ENCODE measurements at places on chromosomes 6 and 20. TPM values are rescaled to one million over a fixed set of nuclear protein-coding genes. Genes with fewer than 3 reads are reported as not detected.
A peak's percentile ranks its signal among the peaks of the same experiment; 100 is the strongest.

SYNCRIP gene
- 118 TPM for total RNA-seq

LRRC1 gene
- 3.7 TPM for total RNA-seq

UNC5CL gene
- total RNA-seq: 1.6 TPM

DNA sequence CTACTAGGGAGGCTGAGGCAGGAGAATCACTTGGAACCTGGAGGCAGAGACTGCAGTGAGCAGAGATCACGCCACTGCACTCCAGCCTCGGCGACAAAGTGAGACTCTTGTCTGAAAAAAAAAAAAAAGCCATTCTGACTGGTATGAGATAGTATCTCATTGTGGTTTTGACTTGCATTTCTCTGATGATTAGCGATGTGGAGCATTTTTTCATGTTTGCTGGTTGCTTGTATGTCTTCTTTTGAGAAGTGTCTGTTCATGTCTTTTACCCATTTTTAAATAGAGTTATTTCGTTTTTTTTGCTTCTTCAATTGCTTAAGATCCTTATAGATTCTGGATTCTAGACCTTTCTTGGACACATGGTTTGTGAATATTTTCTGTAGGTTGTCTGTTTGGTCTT is 103.5 kb upstream of the SIM1 start:
- no peak for DNase-seq

GRCh38 chr20:39661833-39662232 is 699.7 kb downstream of the DHX35 start:
- DNase-seq: no peak

DNA sequence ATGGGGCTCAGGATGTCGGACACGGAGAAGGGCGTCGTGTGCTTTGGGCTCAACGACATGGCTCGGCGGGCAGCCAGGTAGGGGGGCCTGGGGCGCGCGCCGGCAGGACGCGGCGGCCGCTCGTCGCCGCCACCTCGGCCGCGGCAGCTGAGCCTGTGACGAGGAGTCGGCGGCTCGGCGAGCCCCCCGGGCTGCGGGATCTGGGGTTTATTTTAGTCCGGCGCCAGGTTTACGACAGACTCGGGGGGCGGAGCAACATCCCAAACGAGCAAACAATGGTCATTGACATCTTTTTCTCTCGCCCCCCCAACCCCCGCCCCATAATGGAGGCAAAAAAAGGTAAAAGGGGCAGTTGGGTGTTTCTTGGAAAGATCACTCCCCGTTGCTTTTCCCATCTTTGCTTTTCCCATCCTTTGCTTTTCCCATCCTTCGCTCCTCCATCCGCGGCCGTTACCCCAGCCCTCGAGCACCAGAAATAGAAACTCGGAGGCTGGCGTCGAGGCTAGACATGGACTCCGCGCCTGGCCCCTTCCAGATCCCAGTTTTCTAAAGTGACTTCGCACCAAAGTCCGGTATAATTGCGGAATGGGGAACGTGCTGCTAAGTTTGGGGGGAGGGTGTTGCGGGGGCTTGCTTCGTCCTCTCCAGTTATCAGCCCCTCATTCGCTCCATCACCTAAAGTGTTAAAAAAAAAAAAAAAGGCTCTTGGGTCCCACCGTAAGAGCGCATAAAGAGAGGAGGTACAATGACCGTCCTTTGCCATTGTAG is at the start of gene NKX2-4:
NKX2-4 (minus strand) TSS at position 186 of the 768 bp plus-strand sequence; CDS start at position 59, 127 bp downstream.
- no peak for DNase-seq

- DNase-seq: no peak
These were observed 43.1 kb upstream of the JAG1 start for GRCh38 chr20:10716855-10717254.

- DNase-seq: peak; percentile 76
These were observed 37.5 kb upstream of the MRPS18A start for GRCh38 chr6:43724914-43725642.

- no peak for DNase-seq
These were observed 77.5 kb upstream of the NT5E start for GRCh38 chr6:85372188-85372914.
